Metanephros (tissue), 2 donors: ENCODE measurements at places on chromosomes 16 and 17. TPM values are rescaled to one million over a fixed set of nuclear protein-coding genes. Genes with fewer than 3 reads are reported as not detected.

The CDYL2 gene
- total RNA-seq: 6.4 TPM

The SPN gene
- 7.0 TPM for total RNA-seq

The SPG7 gene
- total RNA-seq: 165 TPM

The RPA1 gene
- 36.1 TPM for total RNA-seq

The FA2H gene
- 3.4 TPM for total RNA-seq
